Stimulated activated CD4-positive, alpha-beta T cell treated with anti-CD3 and anti-CD28 coated beads, Interleukin-12 subunit alpha, Interleukin-12 subunit beta, amount 100 ng/mL, for 48 hours (primary cell): ENCODE measurements at places on chromosomes 11 and 22.

DNA sequence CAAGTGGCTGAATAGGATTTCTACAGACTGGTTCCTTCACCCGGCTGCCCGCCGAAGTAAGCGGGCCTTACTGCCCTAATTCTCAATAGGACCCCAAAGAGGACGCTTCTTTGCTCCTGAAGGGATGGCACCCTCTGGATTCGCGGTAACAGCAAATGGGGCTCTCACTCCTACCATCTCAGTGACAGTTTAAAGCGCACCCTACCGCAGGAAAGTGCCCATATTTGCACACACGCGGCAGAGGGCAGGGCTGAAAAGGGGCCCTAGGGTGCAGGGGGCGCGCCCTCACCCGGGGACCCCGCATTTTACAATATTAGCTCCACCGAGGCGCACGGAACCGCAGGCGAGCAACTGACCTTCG lies 985 bp upstream of the UPB1 start:
- no peak for DNase-seq

DNA sequence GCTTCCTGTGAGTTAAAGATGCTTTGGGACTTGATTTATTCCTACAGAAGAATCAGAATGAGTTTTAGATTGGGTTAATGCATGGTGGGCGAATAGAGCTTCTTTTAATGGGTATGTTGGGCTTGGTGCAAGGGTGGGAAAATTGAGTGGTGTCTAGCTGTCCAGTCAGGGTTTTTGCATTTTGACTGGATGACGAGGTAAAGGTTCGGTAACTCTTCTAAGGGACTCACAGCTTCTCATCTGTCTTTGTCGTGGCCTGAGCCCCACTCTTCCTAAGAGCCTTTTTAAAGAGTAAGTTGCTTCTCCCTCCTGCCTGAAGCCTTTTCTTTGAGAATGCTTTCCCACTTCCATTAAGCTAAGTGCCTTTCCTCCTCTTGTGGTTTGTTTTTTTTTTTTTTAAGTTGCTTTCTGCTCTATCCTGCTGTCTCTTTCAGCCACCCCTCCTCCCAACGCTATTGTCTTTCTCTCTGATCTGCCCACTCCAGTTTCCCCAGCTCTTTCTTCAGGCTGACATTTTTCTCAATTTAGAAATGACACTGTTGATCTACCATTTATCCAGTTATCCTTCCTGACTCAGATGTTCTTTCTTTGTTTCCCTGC lies 1.1 kb downstream of the DPF2 start:
- no peak for DNase-seq

DNA sequence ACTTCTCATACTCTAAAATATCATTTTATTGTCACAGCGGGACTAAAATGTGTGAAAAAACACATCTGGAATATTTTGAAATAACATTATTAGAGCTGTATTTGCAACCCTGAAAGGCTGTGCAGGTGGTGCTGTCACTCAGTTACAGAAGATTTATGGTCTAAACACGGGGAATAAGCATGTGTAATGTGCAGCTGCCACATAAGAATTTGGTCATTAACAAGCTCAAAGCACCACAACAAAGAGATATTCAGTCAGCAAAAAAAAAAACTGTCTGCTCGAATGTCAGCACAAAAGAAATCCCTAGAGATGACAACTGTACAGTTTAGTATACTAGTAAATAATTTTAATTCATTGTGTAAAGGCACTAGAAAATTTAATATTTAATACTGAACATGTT lies 31.3 kb downstream of the TMEM123 start:
- DNase-seq = no peak

DNA sequence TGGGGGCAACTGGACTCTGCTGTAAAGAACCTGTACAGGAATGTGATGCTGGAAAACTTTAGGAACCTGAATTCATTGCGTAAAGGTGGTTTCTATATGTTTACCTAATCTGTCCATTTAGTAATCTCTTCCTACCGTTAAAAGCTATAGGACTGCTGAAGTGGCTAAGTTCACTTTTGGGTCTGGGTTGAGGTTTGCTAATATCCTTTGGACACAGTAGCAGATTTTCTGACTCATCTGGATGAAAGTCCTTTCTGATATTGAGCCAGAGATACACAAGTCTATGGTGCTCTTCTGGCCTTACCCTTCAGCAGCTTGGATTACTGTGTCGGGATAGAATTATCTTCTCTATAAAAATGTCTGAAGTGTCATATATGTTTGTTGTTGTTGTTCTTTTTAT lies 16.9 kb downstream of the ZNF215 start:
- no peak for DNase-seq

- no peak for DNase-seq
Observed at GRCh38 chr11:35785287-35786167, 123.0 kb downstream of the TRIM44 start.

- DNase-seq = no peak
Observed at GRCh38 chr11:10451426-10452116, 3.5 kb upstream of the AMPD3 start.

DNA sequence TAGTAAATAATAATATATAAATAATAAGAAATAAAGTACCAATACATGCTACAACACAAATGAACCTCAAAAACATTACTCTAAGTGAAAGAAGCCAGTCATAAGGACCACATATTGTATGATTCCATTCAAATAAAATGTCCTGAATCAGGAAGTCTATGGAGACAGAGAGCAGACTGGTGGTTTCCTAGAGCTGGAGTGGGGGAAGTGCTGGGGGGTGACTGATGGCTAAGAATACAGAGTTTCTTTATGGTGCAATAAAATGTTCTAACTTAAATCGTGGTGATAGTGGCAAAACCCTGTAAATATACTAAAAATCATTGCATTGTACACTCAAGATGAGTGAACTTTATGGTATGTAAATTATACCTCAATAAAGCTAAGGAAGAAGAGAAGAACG lies 376.5 kb downstream of the BUD13 start:
- no peak for DNase-seq

- no peak for DNase-seq
Observed at GRCh38 chr11:126862664-126863243, 137.8 kb downstream of the KIRREL3 start.

GRCh38 chr11:43507171-43507570 lies 148.5 kb downstream of the TTC17 start:
- DNase-seq = no peak

GRCh38 chr11:61713906-61714305 lies 33.7 kb downstream of the DAGLA start:
- no peak for DNase-seq

DNA sequence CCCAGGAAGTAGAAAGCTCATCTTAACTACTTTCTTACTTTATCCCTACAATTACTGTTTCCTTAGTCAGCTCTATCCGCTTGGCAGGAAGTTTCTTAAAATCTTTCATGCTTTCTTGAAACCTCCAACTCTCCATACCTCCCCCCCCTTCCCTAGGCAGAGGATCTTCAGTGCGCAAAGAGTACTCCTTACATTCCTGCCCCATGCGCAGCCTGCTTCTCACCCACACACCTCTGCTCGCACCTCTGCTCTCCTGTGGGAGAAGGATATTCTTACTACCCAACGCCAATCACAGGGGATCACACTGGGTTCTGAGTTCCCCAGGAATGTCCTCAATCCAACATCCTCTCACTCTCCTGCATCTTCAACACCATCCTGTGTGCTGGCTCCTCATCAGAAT lies 12.3 kb downstream of the TCF20 start:
- no peak for DNase-seq

GRCh38 chr11:63536669-63537292 lies at the start of gene PLAAT4:
TSS of gene PLAAT4 (plus strand) at chr11:63536808. CDS start at chr11:63536869, 61 bp downstream.
- DNase-seq = no peak

GRCh38 chr22:46079093-46079860 lies 71.0 kb upstream of the PPARA start:
- no peak for DNase-seq

DNA sequence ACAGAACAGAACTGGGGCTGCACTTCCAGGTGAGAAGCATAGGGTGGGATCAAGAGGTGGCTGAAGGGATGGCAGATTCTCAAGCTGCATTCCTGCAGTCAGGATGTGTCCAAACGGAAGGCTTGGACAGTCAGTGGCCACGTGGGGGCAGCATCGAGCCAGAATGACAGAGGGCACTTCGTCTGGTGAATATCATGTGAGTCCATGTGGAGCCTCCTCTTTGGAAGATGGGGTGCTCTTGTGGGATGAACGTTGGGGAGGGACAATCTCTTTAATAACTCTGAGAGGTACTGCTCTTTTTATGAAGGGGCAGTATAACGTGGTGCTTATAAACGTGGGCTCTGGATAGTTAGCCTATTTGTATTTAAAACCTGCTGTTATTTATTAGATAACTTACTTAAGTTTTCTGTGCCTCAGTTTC lies 154.9 kb upstream of the NAV2 start:
- DNase-seq = peak; percentile 64

GRCh38 chr11:76455931-76456330 lies 11.1 kb downstream of the EMSY start:
- no peak for DNase-seq

DNA sequence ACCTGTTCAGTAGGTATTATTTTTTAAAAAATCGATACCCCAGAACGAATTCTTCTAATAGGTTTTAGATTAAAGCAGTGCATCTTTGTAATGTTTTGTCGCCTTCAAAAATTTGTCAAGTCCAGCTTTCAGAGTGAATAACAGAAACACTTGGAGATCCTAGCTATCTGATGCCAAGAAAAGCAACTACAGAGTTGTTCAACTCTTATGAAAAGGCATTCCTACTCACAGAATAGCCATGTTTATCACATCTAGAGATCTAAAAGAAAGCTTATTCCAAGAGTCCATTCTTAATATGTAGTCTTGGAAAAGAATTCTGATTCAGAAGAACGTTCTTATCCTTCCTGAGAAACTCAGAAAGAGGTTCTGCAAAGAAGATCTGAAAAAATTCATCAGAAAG lies 268.5 kb downstream of the TTC28 start:
- DNase-seq = no peak

GRCh38 chr11:1205121-1205986 lies 17.5 kb upstream of the MUC5B start:
- DNase-seq = no peak

DNA sequence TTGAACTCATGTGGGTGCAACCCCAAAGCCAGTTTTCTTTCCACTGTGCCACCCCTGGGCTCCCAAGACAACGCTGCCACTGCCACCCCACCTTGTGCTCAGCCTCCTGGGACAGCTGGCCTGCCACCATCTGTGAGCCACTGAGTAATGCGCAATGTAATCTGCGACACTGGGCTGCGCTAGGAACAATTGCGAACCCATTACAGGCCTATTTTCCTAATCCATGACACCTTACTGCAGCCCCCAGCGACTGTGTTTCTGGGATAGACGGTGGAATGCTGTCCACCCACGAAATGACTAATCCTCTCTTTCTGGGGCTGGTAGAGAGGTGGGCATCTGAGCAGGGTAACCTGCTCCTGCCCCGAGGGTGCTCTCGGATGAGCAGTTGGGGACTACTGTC lies 22.2 kb downstream of the FLRT1 start:
- no peak for DNase-seq

DNA sequence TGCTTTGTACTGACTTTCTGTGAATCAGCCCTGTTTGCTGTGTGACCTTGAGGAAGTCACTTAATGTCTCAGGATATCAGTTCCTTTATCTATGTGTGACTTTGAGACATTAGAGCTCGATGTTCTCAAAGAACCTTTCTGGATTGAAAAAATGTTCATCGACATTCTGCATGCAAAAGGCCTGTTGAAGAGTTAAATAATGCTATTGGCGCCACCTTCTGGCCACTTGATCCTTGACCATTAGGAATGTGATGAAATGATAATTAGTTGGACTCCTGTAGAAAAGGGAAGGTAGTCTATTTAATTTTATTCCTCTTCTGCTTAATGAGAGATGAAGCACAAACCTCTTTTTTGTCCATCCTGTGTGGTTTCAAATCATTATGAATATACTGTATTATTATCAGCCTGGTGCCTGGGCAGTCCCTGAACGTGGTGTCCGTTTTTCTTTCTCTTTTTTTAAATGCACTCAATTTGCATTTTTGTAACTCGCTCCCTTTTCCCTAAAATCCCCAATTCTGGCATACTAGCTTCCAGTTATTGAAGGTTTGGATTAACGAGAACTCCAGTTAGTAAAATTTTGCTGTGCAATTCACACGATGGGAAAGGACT lies 20.7 kb downstream of the ELF5 start:
- DNase-seq = peak; percentile 36

DNA sequence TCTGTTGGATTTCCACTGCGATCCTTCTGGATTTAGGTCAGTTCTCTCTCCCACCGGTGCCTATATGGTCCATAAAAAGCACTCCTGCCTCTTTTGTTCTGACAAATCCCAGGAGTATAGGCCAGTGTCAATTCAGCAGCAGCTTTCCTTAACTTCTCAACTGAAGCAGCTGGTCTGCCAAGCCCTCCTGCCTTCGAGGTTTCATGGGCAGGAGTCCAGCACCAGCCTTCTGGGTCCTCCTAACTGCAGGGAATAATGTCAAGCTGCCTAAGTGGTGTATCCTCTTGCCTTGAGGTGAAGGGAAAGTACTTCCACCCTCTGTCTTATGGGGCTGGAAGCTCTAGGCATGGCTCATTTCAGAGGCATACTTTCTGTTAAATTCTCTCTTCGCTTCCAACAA lies 149.4 kb upstream of the NCAM1 start:
- no peak for DNase-seq

DNA sequence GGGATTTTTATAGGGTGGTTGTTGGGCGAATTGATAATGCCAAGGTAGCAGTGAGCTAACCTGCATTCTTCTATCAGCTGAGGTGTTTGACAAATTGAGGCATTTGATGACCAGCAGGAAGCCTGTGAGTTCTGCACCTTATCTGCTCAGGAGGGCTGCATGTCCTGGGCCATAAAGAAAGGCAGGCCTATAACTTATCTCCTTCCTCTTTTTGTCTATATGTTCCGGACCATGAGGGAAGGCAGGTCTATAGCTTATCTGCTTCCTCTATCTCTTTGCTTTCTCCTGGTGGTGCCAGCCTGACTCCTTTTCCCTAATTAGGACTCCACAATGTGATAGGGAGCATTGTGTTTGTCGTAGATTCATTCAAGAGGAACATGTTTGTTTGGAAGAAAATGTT lies 8.6 kb upstream of the JAM3 start:
- no peak for DNase-seq

- peak; percentile 11 for DNase-seq
Observed at GRCh38 chr11:45834298-45834756, 12.9 kb upstream of the CRY2 start.

GRCh38 chr11:118265954-118266353 lies 1.9 kb upstream of the MPZL2 start:
- DNase-seq = no peak

DNA sequence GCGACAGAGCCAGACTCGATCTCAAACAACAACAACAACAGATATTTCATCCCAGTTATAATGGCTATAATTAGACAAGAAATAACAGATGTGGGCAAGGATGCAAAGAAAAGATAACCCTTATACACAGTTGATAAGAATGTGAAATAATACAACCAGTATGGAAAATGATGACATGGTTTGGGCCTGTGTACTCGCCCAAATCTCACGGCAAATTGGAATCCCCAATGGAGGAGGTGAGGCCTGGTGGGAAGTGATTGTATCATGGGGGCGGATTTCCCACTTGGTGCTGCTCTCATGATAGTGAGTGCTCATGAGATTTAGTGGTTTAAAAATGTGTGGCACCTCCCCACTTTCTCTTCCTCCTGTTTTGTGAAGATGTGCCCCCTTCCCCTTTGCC lies 104.1 kb downstream of the C11orf87 start:
- no peak for DNase-seq
